Sciatic nerve (tissue), 2 donors: ENCODE measurements at places on chromosomes 12 and 14. TPM values are rescaled to one million over a fixed set of nuclear protein-coding genes. Genes with fewer than 3 reads are reported as not detected.

FGF6 gene
- not detected for total RNA-seq

GDF11 gene
- total RNA-seq, result 10.0 TPM

FOXA1 gene
- 0.94 TPM for total RNA-seq

MYO1H gene
- not detected for total RNA-seq

A2M gene
- total RNA-seq, result 942 TPM

NTF3 gene
- 5.9 TPM for total RNA-seq
